ENCODE measurements at places on chromosomes 6 and 20. TPM values are rescaled to one million over a fixed set of nuclear protein-coding genes. Genes with fewer than 3 reads are reported as not detected.

DNA sequence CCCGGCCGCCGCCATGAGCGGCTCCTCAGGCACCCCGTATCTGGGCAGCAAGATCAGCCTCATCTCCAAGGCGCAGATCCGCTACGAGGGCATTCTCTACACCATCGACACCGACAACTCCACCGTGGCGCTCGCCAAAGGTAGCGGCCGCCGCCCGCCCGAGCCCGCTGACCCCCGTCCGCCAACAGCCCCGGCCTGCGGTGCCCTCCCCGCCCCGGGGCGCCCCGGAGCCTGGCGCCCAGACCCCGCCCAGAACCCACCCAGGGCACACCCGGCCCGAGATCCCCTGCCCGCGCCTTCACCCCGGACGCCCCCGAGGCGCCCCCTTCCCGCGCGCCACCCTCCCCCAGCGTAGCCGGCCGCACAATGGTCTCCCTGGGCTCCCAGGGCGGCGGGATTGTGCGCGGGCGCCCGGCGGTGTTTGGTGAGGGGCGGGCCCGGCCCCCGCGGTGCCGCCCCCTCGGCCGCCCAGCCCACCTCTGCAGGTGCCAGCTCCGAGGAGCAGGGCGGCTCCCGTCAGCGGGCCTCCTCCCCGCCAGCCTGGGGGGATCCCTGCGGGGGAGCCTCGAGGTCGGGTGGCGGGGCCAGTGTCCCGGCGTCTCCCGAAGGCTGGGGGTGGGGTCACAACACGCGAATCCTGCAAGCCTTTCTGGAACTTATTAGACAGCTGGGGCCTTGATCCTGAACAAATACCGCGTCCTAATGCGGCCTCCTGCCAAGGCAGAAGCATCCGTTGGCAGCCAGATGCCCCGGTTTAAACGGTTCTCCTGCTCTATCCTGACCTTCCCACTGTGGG lies 577 bp downstream of the LSM14B start:
- DNase-seq, result no peak

WFDC8 gene
- not detected for total RNA-seq

MATN4 gene
- total RNA-seq, result 0.19 TPM

GRCh38 chr6:34190504-34191122 lies 44.7 kb upstream of the GRM4 start:
- DNase-seq, result no peak
